Right cardiac atrium (tissue), 5 donors: ENCODE measurements at places on chromosomes 12 and 14. TPM values are rescaled to one million over a fixed set of nuclear protein-coding genes. Genes with fewer than 3 reads are reported as not detected.

GRCh38 chr14:50821510-50822464 is 9.2 kb downstream of the NIN start:
- peak; percentile 67 for DNase-seq

GRCh38 chr14:100615736-100616695 is 28.8 kb upstream of the BEGAIN start:
- no peak for DNase-seq

DNA sequence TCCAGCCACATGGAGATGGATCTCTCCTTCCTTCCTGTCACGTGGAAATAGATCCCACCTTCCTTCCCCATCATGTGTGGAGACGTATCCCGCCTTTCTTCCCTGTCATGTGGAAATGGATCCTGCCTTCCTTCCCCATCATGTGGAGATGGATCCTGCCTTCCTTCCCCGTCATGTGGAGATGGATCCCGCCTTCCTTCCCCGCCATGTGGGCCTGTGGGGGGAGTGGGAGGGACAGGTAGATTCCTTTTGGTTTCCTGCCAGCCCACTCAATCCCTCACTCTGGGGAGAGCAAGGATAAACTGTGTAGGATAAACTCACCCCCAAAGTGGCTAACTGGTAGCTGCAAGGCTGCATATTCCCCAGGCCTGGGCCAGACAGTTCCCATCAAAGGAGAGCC is 31.7 kb upstream of the TDRD9 start:
- DNase-seq = no peak

Gene TMCC3
- 3.3 TPM for total RNA-seq

Gene DHRS1
- total RNA-seq = 5.9 TPM

Gene PLXNC1
- total RNA-seq = 5.9 TPM

Gene NEDD8
- 167 TPM for total RNA-seq

Gene SERPINA10
- total RNA-seq = not detected
